SK-N-MC (cell line): ENCODE measurements at places on chromosomes 3 and 15.

DNA sequence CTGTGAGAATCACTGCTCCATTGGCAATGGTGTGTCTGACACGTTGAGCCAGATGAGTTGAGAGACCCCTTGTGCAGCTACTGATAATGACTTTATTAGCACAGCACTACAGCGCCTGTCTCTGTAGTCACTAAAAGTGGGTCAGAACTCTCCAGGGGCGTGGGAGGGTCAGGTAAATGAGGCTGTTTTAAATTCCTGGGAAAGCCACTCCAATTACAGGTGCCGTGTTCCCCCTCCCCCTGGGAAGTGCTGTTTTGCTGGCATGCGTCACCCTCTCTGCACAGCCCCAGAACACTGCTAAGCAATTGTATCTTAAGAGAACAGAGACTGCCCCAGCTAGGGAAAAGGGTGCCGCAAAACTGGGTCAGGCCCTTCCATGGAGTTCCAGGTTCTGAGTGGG is 21.5 kb upstream of the CPNE9 start:
- DNase-seq: no peak

DNA sequence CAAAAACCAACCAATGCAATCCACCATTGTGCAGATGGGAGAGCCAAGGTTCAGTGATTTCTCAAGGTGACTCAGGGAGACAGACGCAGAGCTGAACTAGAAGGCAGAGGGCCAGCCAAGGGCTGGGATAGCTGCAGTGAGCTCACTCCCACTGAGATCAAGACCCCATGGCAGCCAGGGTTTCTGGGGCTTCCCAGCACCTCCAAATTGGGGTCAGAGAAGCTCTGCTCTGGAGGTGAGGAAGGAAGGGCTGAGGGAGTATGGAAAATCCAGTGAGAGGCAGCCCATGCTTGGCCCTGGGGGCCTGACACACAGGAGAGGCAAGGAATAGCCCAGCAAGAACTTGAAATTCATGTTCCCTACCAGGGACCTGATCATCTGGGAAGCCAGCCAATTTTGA is 61.0 kb downstream of the ISG20 start:
- no peak for DNase-seq

- DNase-seq: no peak
These were observed 55.9 kb upstream of the SYN2 start for GRCh38 chr3:11948331-11948730.

DNA sequence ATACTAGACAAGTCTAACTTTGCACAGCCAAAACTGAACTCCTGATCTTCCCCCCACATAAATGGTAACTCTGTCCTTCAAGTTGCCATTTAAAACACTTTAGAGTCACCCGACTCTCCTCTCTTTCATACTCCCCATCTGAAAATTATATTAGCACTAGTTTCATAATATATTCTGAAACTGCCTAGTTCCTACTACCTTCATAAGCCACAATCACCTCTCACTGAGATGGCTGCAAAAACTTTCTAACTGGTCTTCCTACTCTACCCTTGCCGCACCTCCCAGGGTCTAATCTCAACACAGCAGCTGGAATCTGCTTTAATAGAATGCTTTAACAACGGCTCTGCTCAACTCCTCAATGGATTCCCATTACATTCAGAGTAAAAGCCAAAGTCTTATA is 55.0 kb downstream of the GLB1 start:
- no peak for DNase-seq

DNA sequence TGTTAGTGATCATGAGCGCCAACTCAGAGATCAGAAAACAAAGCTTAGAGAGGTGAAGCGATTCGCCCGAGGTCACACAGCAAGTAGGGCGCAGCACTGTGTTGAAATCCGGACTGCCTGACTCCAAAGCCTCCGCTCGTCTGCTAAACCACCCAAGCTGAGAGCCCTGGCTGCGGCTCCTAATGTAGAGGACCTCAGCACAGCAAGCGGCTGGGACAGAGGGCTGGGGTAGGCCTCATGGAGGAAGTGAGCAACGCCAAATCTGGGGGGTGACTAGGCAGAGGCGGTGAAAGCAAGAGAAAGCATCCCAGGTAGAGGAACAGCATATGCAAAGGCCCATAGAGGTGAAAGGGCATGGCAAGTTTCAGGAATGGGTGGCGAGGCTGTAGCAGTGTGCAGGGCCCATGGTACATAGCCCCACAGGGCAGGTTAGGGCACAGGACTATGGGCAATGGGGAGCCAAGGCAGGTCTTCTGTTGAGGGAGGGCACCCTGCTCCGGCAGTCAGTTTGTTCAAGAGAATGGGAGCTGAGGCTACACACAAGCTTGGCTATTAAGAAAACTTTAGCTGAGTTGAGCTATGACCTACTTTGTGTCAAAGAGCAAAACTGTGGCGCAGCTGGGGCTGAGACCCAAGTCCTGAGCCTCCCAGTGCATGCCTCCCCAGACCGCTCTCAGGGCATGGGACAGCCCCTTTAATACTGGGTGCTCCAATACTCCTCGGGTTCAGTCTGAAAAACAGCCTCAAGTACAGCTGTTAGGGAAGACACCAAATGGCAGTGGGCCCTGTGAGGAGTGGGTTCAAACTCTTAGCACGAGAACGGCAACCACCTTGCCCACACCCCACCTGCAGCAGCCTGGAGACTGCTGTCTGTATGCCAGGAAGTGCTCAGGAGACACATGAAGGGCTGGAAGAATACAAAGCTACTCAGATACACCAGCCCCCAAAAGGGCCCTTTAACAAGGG is 988 bp upstream of the CFAP92 start:
- DNase-seq: no peak

DNA sequence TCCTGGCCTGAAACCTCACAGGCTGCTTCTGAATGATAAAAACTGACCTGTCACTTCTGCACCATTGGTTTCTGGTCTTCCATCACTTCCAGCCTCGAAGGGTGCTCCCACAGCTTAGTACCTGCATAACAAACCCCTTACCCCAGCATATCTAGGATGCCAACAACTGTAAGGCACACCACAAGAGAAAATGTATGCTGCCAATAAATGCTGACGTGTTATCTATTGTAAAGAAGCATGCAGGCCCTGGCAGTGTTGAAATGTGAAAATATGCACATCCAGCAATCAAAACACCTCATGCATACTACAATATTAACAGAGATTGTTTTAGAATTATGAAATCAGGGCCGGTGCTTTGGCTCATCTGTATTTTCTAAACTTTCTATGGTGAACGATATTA is 242.0 kb upstream of the NSMCE3 start:
- no peak for DNase-seq

- DNase-seq: no peak
These were observed 583.3 kb upstream of the PPP2R3A start for GRCh38 chr3:135382188-135382587.

DNA sequence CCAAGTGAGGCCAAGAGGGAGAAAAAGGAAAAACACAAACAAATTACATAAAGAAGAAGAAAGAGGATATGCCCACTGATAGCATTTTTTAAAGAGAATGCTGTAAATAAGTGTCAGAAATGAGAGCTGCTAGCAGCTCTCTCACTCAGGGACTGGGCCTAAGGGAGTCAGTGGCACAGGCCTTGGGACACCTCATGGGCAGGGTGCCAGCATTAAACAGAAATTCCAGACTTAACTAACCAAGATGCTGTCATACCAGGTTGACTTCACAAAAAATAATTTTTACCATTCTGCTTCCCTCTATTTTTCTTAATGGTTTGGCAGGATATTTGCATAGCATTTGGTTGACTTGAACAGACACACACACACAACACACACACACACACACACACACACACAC is 92.3 kb upstream of the ADAMTSL3 start:
- DNase-seq: no peak

DNA sequence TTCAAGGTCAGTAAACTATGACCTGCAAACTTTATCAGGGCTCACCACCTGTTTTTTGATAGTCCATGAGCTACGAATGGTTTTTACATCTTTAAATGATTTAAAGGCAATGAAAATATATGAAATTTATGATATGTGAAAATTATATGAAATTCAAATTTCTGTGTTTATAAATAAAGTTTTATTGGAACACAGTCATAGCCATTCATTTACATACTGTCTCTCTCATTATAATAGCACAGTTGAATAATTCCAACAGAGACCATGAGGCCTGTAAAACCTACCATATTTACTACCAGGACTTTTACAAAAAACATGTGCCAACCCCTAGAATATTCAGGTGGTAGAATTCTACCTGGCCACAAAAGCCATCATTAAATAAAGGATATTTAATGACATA is 64.0 kb upstream of the XXYLT1 start:
- DNase-seq: no peak

GRCh38 chr3:157958457-157958856 is 147.8 kb downstream of the SHOX2 start:
- DNase-seq: no peak

- DNase-seq: no peak
These were observed 326.0 kb upstream of the SGO1 start for GRCh38 chr3:20511863-20512505.

GRCh38 chr15:32870240-32871033 is 152.6 kb downstream of the GREM1 start:
- DNase-seq: no peak

- DNase-seq: no peak
These were observed 716.5 kb upstream of the CFAP20DC start for GRCh38 chr3:59766200-59766872.

DNA sequence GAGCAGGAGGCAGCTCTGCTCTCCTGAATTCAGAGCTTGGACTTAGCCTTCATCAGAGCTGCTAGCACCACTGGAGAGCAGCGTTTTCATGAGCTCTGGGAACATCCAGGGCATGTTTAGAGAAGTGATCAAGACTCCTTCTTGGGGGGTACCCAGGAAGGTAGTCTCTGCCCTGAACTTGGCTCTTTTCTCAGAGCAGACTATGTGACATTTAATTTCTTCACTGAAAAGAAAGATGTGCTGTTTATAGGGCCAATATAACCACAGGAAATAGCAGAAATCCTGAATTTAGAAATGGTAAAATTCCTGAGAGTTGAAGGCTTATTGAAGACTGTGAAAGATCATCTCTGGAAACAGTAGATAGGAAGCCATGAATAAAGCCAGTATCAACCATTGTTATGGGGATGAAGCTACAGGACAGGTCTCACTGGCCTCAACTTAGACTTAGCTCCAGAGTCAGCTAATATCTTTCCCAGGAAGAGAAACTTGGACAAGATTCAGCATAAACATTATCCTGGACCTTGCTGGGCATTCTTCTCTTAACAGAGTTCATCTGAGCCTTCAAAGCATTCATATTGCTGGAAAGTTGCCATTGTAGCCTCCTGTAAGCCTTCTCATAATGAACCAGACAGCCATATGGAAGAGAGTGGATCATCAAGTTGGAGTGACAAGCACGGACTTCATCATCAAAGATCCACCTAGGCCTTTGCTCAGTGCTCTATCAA is 386.6 kb upstream of the THBS1 start:
- DNase-seq: no peak

DNA sequence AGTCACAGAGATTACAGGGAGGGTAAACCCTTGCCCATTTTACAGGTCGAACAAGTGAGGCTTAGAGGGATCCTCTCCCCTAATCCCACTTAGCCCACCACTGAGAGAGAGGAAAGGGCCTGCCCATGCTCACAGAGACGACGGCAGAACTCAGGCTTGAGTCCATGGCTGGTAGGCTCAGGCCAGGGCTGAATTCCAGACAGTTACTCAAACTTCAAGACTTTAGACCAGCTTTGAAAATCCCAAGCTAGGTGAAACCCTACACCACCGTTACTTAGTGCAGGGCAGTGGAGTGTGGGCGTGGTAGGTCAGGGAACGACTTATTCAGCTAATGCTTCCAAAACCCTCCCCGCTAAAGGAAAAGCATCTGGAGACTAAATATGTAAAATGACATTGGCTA is 16.4 kb downstream of the GRIP2 start:
- DNase-seq: no peak

DNA sequence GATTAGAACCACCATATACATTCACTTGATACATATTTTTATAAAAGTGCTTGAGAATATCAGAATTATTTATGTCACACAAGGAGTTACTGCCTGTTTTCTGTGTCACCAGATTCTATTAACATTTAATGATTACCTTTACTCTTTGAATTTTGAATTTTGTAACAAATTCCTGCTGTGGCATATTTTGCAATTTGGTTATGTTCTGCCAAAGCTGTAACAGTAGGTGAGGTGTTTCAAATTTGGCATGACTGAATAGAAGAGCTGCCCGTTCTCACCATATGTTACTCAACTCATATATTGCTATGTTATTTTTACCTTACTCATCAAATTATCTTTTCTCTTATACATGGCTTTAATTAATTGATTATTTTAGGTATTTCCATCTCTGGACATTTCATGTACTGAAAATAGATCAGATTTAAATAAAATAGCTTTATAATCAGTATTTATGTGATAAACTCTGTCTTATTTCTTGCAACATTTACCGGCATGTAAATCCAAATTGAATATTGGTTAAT is 18.9 kb downstream of the PML start:
- no peak for DNase-seq

GRCh38 chr3:99286266-99286845 is 352.0 kb upstream of the COL8A1 start:
- DNase-seq: no peak

GRCh38 chr15:35690698-35691116 is 144.7 kb upstream of the DPH6 start:
- no peak for DNase-seq
